ENCODE measurements at places on chromosomes 11 and 22.

GRCh38 chr11:134670247-134670782 lies 258.3 kb upstream of the B3GAT1 start:
- no peak for DNase-seq

DNA sequence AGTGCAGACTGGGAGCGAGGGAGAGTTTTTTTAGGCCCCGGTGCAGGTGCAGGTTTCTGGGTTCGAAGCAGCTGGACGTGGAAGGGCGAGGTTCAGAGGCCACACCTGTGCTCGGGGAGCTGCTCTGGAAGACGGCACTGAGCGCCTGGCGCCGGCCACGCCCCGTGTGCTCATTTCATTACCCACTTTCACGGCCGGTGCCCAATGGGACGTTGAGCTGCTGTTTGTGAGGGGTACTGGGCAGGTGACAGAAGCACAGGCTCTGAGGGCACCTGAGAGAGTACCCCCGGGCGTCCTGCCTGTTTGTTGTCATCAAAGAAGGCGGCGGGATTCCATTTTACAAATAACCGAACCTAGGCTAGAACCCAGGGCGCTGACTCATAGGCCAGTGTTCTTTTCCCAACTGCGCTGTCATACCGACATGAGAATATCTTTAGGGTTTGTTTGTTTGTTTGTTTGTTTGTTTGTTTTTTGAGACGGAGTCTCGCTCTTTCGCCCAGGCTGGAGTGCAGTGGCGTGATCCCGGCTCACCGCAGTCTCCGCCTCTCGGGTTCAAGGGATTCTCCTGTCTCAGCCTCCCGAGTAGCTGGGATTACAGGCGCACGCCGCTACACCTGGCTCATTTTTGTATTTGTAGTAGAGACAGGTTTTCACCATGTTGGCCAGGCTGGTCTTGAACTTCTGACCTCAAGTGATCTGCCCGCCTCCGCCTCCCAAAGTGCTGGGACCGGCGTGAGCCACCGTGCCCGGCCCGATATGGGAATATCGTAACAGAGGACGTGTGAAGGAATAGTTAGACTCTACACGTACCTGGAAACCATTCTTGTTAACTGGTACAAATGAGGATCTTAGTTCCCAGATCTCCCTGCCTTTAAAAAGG lies 16.6 kb upstream of the SPTBN2 start:
- DNase-seq = peak; percentile 28

DNA sequence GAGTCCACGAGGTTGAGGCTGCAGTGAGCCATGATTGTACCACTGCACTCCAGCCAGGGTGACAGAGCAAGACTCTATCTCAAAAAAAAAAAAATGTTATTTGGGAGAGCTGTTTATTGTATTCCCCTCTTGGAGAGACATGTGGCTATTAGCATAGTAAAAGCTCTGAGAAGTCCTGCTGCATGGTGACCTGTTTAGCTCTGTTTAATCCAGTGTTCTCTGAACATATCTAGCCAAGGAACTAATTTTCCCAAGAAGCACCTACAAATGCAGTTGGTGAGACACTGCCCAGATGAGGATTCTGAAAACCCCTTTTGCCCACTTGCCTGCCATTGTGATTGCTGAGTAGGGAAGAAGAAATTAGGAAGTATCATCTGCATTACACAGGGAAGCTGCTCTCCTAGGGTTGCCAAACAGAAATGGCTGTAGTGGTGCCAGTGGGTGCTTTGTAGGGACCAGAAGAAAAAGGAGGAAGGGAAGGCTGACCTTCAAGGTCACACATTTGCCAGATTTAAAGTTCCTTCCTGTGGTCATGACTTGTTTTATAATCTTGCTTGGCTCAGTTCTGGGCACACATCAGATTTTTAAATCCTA lies 15.7 kb downstream of the TIMP3 start:
- DNase-seq = no peak

DNA sequence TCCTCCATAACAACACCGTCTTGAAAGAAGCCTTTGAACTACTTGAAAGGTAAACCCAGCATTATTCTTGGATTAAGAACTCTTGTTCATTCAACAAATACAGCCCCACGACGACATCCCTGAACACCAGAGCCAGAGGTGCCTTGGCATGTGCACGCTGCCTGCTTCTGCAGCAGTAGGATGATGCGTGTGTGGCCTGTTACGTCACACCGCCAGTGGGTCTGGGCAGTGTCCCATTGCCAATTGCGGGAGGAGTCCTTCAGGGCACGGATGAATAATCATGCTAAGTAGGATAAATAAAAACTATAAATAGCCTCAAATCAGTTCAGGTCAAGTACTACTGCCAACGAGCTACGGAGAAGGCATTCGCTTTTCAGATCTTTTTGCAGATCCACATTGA lies 380.5 kb downstream of the SHANK2 start:
- no peak for DNase-seq

DNA sequence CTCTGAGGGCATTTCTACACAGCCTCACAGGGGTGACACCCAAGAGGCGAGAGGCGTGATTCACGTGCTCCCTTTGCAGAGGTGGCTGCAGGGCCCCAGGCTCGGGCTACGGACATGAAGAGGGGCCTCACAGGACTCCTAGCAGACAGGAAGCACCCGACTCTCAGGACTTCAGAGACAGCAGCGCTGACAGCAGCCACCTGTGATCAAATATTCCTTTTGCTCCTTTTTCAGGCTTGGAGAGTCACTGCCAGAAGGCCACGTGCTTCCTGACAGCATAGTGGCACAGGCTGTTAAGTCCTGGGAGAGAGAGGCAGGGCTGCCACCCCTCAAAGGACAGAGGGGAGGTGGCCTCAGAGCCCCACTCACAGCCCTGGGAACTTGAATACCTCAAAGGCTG lies 348.9 kb downstream of the CADM1 start:
- no peak for DNase-seq

DNA sequence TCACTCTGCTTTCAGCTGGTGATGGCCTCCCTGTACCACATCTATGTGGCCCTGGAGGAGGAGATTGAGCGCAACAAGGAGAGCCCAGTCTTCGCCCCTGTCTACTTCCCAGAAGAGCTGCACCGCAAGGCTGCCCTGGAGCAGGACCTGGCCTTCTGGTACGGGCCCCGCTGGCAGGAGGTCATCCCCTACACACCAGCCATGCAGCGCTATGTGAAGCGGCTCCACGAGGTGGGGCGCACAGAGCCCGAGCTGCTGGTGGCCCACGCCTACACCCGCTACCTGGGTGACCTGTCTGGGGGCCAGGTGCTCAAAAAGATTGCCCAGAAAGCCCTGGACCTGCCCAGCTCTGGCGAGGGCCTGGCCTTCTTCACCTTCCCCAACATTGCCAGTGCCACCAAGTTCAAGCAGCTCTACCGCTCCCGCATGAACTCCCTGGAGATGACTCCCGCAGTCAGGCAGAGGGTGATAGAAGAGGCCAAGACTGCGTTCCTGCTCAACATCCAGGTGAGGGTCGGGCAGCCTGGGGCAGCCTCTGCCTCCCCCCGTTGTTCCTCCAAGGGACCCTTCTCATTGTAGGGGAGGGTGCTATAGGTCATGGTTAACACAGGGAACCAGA lies 5.9 kb downstream of the HMOX1 start:
- no peak for DNase-seq

DNA sequence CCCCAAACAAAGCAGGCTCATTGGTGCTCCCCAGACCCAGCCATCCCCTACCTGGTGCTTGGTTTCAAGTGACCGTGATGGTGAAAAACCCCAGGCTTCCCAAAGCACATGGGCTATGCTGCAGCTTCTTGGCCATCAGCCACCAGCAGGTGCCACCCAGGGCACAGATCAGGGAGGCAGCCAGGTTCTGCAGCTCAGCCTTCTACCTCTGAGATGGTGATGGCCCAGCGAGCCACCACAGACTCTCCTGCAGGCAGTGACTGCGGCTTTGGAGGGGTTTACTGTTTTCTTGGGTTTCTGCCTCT lies 70.0 kb upstream of the ALX4 start:
- no peak for DNase-seq

DNA sequence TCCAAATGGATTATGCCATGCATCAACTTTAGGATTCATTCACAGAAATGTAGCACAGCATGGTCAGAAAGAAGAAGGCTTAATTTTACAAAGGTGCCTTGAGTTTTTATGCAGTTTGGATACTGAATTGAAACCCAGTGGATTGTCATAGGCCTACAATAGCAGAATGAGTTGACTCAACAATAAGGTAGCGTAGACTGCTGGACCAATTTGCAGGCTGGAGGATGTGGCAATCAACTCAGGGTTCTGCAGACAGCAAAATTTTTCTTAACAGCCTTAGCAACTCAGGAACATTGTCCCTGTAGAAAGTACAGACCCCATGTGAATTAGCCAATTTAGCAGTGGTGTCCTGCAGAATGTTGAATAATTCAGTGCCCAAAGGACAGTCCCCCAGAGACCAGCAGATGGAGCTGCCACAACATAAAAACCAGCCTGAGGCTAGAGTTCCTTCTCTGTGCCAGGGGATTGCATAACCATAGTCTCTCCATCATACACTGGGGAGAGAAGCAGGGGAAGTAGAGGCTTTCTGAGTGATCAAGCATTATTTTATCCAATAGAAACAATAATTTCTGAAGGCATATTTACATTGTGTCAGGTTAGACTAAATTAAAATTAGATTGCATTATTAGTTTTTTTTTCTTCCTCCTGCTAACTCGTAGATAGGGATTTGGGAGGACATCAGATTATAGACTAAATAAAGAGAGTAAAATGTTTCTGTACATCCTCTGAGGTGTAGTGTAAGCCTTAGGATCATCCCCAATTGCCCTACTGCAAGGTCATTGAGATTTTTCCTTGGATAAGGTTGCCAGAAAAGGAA lies 20.3 kb upstream of the MRPL17 start:
- peak; percentile 62 for DNase-seq

DNA sequence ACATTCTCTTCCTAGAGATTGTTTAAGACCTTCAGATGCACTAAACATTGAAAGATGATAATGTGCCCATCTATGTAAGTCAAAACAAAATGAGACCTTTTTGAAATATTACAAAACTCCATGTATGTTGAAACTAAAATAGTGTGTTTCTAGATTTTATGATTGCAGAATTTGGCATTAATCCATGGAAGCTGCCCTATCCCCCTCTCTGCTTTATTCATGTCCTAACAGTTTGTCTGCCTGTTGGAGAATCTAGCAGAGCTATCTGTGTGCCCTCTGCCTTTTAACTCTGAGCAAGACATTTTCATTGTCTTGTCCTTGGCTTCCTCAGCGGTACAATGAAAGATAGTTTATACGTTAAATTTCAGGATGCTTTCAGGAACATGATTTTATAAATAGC lies 105.5 kb downstream of the FAT3 start:
- no peak for DNase-seq

DNA sequence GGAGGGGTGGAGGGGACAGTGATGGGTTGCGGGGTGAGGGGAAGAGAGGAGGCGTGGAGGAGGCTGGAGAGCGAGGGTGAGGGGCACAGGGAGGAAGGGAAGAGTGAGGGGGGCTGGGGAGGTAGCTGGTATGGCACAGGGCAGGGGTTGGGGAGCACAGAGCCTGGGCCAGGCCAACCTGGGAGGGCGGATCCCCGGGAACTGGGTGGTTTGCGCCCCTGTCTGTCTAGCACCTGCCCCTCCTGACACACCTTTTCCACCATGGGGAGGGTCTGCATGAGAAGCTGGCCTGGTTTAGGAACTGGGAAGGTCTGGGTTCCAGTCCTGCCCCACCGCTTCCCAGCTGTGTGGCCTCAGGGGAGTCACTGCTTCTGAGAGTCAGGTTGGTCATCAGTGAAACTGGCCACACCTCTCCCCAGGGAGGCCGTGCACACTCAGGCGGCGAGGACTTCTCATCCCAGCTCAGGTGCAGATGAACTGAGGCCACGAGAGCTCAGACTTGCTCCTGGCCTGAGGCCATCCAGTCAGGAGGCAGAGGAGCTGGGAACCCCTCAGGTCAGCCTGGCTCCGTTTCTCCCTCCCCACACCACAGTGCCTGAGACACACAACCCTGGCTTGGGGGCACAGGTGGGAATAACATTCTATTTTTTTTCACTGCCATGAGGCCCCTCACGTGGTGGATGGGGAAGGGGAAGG lies 95.6 kb downstream of the PHF21B start:
- DNase-seq = no peak

- DNase-seq = no peak
Measured at GRCh38 chr11:14029440-14029839, 66.9 kb downstream of the SPON1 start.

GRCh38 chr11:22346282-22346681 lies 8.1 kb downstream of the SLC17A6 start:
- no peak for DNase-seq

Measured in WERI-Rb-1 (cell line).